ENCODE measurements at places on chromosomes 2 and 18.

DNA sequence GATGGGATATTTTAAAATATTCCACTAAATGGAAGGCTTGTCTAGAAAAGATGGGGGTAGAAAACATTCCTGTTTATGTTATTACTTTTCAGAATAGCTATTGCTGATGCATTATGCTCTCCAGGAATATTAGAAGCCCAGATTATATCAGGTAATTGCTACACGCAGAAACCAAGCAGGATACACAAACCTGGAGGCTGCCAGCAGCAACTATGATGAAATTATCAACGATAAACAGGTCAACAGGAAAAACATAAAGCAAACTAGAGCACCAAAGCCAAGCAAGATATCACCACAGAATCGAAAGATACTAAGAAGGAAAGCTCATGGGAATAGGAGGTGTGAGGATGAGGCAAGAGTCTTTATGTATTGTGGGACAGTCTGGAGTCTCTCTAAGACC is 113.2 kb upstream of the SPATS2L start:
- H3K36me3 ChIP-seq, result no peaks in the 10 kb centered on the region
- no peak for DNase-seq
- no peaks in the 10 kb centered on the region for H3K4me1 ChIP-seq
- no peaks in the 10 kb centered on the region for H3K27me3 ChIP-seq
- H3K4me3 ChIP-seq, result no peak overlapping the region

DNA sequence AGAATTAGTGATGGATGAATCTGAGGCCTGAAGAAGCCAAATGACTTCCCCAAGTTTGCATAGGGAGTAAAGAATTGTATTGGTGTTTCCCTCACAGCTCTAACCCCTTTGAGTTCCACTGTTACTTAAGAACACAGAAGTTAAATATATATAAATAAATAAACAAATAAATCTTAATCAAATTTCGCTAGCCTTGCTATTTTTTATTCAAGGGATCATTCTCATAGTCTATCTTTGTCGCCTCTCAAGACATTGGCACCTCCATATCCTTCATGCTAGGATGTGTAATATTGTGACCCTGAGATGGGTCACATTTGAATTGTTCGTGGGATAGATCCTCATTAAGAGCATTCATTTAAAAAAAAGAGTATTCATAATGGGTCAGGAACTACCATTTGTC is 121.3 kb upstream of the HNMT start:
- no peak for DNase-seq
- no peak overlapping the region for H3K4me3 ChIP-seq
- H3K4me1 ChIP-seq, result no peaks in the 10 kb centered on the region
- no peaks in the 10 kb centered on the region for H3K27me3 ChIP-seq
- H3K27ac ChIP-seq, result no peak overlapping the region

DNA sequence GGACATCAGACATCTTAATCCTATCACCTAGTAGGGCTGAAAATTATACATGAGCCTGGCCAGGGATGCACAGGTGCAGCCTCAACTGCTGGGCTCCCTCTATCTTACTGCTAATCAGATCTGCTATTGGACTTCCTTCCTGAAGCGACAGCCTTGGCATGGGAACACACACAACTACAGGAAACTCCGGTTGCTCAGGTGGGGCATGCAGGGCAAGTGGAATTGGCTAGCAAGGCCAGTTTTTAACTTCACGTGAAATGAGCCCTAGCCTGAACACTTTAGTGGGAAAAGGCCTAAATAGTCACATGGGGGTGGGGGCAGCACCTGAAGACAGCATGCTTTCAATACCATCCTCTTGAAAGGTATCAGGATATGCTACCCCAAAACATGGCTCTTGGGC is 147.9 kb upstream of the NCKAP5 start:
- no peaks in the 10 kb centered on the region for H3K4me1 ChIP-seq
- H3K27me3 ChIP-seq, result no peaks in the 10 kb centered on the region
- H3K4me3 ChIP-seq, result no peak overlapping the region
- H3K36me3 ChIP-seq, result no peaks in the 10 kb centered on the region
- no peak overlapping the region for H3K27ac ChIP-seq
- DNase-seq, result no peak

- no peak overlapping the region for H3K4me3 ChIP-seq
- H3K4me1 ChIP-seq, result peaks cover 15% of the 10 kb centered on the region
- no peak for DNase-seq
- peak overlapping the region; percentile 23 for H3K27ac ChIP-seq
- peaks cover 22% of the 10 kb centered on the region for H3K36me3 ChIP-seq
Measured at GRCh38 chr2:65071499-65072180, 15.4 kb downstream of the CEP68 start.

DNA sequence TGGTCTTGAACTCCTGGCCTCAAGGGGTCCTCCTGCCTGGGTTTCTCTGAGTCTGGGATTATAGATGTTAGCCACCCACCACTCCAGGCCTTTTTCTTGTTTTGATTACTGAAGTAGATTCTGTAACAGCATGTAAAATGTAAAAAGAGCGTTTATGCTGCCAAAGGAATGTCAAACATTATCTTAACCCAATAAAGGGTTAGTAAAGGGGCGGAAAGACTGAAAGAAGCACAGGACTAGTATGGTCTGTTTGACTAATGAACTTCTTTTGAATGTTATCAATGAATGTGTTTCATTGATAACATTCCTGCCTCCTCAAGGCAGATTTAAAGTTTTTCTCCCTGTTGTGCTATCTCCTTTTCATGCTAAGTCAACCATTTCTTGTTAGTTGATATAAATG is 29.4 kb downstream of the GPD2 start:
- peak overlapping the region; percentile 83 for H3K27ac ChIP-seq
- peaks cover 48% of the 10 kb centered on the region for H3K4me1 ChIP-seq
- H3K27me3 ChIP-seq, result no peaks in the 10 kb centered on the region

- no peak overlapping the region for H3K27ac ChIP-seq
- H3K27me3 ChIP-seq, result no peaks in the 10 kb centered on the region
- H3K4me3 ChIP-seq, result no peak overlapping the region
- H3K36me3 ChIP-seq, result peaks cover 17% of the 10 kb centered on the region
- peak; percentile 70 for DNase-seq
Measured at GRCh38 chr2:165743442-165743841, 50.6 kb downstream of the GALNT3 start.

GRCh38 chr18:31321719-31322118 is 3.8 kb downstream of the DSG1 start:
- DNase-seq, result no peak
- H3K27me3 ChIP-seq, result no peaks in the 10 kb centered on the region
- H3K4me1 ChIP-seq, result no peaks in the 10 kb centered on the region
- no peaks in the 10 kb centered on the region for H3K36me3 ChIP-seq
- H3K27ac ChIP-seq, result no peak overlapping the region
- H3K4me3 ChIP-seq, result no peak overlapping the region

- no peak for DNase-seq
- H3K4me3 ChIP-seq, result no peak overlapping the region
- H3K4me1 ChIP-seq, result no peaks in the 10 kb centered on the region
- no peaks in the 10 kb centered on the region for H3K27me3 ChIP-seq
- H3K27ac ChIP-seq, result no peak overlapping the region
- no peaks in the 10 kb centered on the region for H3K36me3 ChIP-seq
Measured at GRCh38 chr18:37019157-37019827, 190.4 kb downstream of the KIAA1328 start.

GRCh38 chr2:189178726-189179569 is 613 bp downstream of the COL5A2 start:
- peaks cover 11% of the 10 kb centered on the region for H3K27me3 ChIP-seq
- H3K4me3 ChIP-seq, result no peak overlapping the region
- H3K36me3 ChIP-seq, result no peaks in the 10 kb centered on the region
- no peaks in the 10 kb centered on the region for H3K4me1 ChIP-seq
- no peak overlapping the region for H3K27ac ChIP-seq

GRCh38 chr18:41829647-41830516 is 125.2 kb upstream of the PIK3C3 start:
- H3K4me1 ChIP-seq, result no peaks in the 10 kb centered on the region
- H3K36me3 ChIP-seq, result no peaks in the 10 kb centered on the region
- no peaks in the 10 kb centered on the region for H3K27me3 ChIP-seq
- DNase-seq, result no peak
- no peak overlapping the region for H3K27ac ChIP-seq

GRCh38 chr2:141496810-141497209 is 634.0 kb downstream of the LRP1B start:
- H3K4me1 ChIP-seq, result no peaks in the 10 kb centered on the region
- H3K27me3 ChIP-seq, result no peaks in the 10 kb centered on the region
- H3K4me3 ChIP-seq, result no peak overlapping the region
- no peak overlapping the region for H3K27ac ChIP-seq
- peak; percentile 46 for DNase-seq

GRCh38 chr2:70638561-70638960 is 84.9 kb upstream of the TGFA start:
- H3K27ac ChIP-seq, result no peak overlapping the region
- H3K4me3 ChIP-seq, result no peak overlapping the region
- DNase-seq, result no peak
- no peaks in the 10 kb centered on the region for H3K36me3 ChIP-seq

- no peaks in the 10 kb centered on the region for H3K27me3 ChIP-seq
- H3K27ac ChIP-seq, result peak overlapping the region; percentile 61
- DNase-seq, result no peak
- H3K36me3 ChIP-seq, result peaks cover 39% of the 10 kb centered on the region
- H3K4me1 ChIP-seq, result peaks cover 48% of the 10 kb centered on the region
Measured at GRCh38 chr2:112646102-112646719, 472 bp downstream of the SLC20A1 start.

DNA sequence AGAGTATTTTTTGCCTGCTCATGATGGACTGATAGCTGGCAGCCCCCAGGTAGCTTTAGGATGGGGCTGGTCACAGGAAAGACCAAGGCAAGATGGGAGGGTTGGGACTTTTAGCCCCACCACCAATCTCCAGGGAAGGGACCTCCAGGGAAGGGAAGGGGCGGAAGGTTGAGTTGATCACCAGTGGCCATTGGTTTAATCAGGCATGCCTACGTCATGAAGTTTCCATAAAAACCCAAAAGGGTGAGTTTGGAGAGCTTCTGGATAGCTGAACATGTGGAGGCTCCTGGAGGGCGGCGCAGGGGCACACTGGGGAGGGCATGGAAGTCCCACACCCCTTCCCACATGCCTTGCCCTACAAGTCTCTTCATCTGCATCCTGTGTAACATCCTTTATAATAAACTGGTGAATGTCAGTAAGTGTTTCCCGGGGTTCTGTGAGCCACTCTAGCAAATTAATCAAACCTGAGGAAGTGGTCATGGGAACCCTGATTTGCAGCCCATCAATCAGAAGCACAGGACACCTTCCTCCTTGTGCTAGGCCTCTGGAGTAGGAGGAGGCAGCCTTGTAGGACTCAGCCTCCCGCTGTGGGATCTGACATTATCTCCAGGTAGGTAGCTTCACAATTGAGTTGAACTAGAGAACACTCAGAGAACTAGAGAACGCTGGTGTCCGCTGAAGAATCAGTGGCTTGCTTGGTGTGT is 30.3 kb downstream of the RAB31 start:
- H3K27ac ChIP-seq, result peak overlapping the region; percentile 59
- no peaks in the 10 kb centered on the region for H3K27me3 ChIP-seq
- no peak for DNase-seq
- H3K4me1 ChIP-seq, result peaks cover 70% of the 10 kb centered on the region
- H3K4me3 ChIP-seq, result no peak overlapping the region

DNA sequence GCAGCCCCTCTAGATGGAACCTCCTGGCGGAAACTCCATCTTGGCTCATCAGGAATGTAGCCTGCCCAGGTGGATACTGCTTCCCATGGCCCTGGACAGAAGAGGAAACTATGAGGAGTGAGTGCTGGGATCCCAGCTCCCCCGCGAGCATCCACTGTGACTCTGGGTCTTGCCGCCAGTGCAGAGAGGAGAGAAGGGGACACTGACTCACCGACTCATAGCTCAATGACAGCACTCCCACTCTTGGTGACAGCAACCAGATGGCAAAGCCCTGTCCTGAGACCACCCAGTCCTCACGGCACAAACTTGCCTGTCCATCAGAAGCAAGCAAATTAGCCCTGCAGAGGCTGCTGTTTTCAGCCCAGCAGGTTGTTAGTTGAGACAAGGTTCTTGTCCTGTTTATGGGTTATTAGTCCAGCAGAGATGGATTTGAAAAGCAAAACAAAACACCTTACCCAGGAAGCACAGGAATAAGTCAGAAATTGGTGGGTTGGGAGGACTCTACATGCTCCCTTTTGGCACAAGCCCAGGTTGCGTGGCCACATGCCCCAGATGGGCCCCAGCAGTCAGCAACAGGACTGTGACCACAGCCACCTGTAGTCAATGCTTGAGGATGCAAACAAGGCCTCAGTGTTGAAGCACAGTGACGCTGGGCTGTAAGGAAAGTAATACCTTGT is 111.5 kb upstream of the GLI2 start:
- no peak for DNase-seq
- no peak overlapping the region for H3K4me3 ChIP-seq
- H3K27ac ChIP-seq, result no peak overlapping the region
- H3K27me3 ChIP-seq, result no peaks in the 10 kb centered on the region

- no peaks in the 10 kb centered on the region for H3K4me1 ChIP-seq
- H3K4me3 ChIP-seq, result no peak overlapping the region
- no peaks in the 10 kb centered on the region for H3K36me3 ChIP-seq
- DNase-seq, result no peak
- no peak overlapping the region for H3K27ac ChIP-seq
Measured at GRCh38 chr2:217465100-217465499, 537.7 kb downstream of the TNS1 start.

DNA sequence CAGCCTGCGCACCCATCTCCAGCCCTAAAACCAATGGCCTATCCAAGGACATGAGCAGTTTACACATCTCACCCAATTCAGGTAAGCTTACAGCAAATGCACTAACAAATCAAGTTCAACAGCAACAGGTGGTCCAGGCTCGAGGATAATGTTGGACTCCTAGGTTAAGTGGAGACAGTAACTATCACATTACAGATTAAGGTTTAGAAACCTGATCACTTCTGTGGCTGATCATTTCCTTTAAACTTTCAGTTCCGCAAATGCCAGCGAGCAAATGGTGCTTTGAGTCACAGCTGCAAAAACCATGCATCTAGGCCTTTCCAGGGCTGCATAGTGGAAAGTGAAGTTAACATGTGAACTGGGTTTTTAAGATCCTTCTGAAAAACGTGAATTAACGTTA is 259.4 kb downstream of the GBX2 start:
- H3K36me3 ChIP-seq, result no peaks in the 10 kb centered on the region
- no peaks in the 10 kb centered on the region for H3K27me3 ChIP-seq
- H3K4me1 ChIP-seq, result no peaks in the 10 kb centered on the region
- no peak for DNase-seq
- no peak overlapping the region for H3K4me3 ChIP-seq

- no peaks in the 10 kb centered on the region for H3K36me3 ChIP-seq
- H3K4me1 ChIP-seq, result no peaks in the 10 kb centered on the region
- no peaks in the 10 kb centered on the region for H3K27me3 ChIP-seq
- no peak overlapping the region for H3K27ac ChIP-seq
- no peak overlapping the region for H3K4me3 ChIP-seq
Measured at GRCh38 chr2:24107-24506, 22.2 kb downstream of the FAM110C start.

DNA sequence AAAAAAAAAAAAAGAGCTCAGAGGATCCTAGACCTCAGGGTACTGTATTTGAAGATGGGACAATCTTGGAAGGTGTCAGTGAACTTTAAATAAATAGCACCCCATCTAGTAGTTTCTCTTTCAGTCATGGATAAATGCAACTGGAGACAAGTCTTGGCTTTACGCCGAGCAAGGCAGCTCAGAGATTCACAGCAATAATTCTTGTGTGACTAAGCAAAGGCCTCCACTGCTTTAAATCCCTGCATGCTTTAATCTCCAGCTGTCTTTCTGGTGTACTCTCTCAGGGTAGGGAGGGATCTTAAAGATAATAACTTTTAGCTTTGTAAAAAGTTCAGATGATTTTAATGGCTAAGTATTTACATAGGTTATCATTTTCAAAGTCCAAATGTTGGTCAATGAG is 36.3 kb downstream of the NRXN1 start:
- H3K27me3 ChIP-seq, result no peaks in the 10 kb centered on the region
- no peaks in the 10 kb centered on the region for H3K36me3 ChIP-seq
- DNase-seq, result no peak
- no peaks in the 10 kb centered on the region for H3K4me1 ChIP-seq
- H3K27ac ChIP-seq, result no peak overlapping the region
